ENCODE measurements at places on chromosomes 16 and 17. TPM values are rescaled to one million over a fixed set of nuclear protein-coding genes. Genes with fewer than 3 reads are reported as not detected.

DNA sequence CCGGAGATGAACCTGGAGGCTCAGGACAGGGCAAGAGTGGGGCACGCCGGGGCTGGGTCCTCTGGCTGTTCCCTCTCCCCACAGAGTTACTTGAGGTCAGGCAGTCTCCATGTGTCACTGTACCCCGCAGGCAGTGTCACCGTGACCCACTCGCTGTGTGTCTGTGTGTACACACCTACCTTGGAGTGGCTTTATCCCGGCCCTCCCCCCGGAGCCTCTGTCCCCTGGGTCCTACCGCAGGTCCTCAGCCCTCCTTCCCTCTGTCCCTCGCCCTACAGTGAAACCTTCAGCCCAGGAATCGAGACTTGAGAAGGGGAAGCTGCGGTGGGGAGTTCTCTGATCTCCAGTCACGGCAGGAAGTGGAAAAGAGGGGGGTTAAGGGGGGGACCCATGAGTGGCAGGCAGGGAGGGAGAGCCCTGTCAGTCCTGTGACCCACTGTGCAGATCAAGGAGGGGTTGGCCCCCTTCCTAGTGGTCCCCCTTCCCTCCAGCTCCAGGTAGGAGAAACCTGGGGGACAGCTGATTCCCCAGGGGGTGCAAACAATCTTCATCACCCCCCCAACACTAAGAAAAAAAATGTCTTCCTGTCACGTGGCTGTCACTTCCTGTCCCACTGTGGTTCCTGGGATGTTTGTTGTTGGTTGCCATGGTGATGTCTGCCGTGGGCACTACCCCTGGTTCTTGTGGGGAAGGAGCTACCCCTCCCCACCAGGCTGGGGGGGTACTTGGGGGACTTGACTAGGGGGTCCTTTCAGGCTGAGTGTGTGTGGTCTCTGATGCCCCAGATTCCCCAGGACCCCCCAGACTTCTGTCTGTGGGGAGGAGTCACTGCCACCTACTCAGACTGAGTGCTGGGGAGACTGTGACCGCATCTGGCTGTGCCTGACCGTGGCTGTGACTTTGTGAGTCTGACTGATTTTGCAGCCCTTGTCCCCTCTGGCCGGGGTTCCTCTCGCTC, 13.7 kb downstream of the RARA start:
- DNase-seq: no peak

ZNF205 gene
- total RNA-seq: 14.8 TPM

DNA sequence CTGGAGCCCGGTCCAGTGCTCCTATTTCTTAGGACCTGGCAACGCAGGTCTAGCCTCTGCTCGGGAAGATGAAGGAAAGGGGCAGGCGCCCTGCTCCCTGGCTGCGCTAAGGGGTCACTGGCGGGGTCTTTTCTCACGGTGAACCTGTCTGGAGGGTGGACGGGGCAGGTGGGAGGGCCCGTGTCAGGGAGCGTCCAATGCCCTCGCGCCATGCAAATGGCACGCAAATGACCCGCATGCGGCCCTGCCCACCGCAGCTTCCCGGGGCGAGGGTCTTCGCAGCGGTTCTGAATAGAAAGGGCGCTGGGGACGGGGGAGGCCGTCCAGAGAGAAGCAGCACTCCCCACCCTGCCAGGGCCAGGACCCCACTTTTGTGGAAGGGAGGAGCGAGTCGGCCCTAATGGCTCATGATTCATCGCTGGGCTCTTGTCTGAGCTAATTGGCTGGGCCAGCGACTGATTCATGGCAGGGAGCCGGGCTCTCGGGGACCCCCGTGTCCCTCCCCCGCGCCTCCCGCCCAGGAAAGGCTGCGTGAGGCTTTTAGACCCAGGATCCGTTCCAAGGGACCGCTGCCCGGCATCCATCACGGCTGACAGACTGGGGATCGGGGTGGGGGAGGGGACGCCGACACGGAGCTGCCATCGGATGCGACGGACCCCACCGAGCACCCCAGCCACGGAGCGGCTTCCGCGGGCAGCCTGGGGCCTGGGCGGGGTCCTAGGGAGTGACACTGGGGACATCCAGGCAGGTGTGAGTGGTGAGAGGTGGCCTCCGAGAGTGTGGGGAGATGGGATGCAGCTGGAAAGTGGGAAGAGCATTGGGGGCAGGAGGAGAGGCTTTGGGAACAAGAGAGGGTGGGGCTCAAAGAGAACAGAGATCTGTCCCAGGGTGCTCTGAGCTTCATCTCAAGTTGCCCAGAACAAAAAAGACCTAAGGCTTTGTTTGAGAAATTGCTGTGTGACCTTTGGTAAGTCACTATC, 25.0 kb upstream of the NGFR start:
- DNase-seq: no peak

- no peak for DNase-seq
Measured at GRCh38 chr17:63440770-63441335, 5.3 kb downstream of the CYB561 start.

GRCh38 chr17:48985436-48986245, 11.5 kb upstream of the IGF2BP1 start:
- peak; percentile 74 for DNase-seq

MTMR4 gene
- 47.4 TPM for total RNA-seq

DNA sequence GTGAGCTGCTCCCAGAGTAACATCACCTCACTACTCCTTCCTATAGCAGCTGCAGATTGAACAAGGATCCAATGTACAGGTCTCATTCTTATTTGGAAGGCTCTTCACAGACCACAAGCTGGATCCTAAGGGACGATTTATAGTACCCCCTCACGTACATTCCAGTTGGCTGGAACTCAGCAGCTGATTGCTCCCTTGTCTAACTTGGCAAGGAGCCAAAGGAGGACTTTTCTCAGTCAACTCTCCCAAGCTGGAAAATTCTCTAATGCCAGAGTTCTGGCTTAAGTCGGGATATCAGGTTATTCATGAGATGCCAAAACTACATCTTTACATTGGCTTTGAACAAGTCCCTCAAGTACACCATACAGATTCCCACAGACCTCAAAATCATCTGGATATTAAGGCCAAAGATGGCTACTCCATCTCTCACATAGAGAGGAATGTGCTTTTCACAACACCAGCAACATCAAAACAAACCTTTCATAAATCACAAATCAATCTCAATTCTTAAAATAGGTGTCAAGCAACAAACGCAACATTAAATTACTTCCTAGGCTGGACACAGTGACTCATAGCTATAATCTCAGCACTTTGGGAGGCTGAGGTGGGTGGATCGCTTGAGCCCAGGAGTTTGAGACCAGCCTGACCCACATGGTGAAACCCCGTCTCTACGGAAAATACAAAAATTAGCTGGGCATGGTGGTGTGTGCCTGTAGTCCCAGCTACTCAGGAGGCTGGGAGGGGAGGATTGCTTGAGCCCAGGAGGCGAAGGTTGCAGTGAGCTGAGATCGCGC, 39.3 kb downstream of the SMG6 start:
- no peak for DNase-seq

TEKT1 gene
- total RNA-seq: not detected

GRCh38 chr16:89354325-89354724, 136.0 kb downstream of the ANKRD11 start:
- no peak for DNase-seq

GSG1L gene
- total RNA-seq: not detected

DNA sequence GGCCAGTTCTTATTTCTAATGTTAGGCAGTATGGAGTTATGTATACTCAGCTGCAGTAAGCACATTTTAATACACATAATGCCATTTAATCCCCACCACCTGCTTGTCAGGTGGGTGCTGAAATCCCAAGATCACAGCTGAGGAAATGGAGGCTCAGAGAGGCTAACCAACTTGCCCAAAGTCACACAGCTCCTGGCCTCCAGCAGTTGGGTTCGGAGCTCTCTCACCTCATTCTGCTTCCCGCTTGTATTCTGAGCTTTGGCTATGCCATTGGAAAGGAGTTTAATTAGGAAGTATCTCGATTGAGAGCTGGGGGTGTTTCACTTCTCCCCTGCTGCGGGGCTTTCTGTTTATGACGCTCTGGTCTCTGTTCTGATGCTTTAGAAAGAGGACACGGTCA, 72.6 kb upstream of the CACNG5 start:
- DNase-seq: no peak

PRAC2 gene
- total RNA-seq: not detected

DNA sequence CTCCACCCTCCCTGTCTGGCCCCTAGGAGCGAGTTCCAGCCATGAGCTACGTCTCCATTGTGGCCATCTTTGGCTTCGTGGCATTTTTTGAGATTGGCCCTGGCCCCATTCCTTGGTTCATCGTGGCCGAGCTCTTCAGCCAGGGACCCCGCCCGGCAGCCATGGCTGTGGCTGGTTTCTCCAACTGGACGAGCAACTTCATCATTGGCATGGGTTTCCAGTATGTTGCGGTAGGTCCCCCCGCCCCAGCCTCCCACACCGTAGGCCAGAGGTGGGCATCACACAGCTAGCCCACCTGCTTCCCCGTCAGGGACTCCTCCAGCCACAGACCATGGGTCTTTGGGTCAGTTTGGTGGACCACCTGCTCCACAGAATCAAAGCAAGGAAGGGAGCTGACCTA, 4.2 kb downstream of the SLC2A4 start:
- DNase-seq: no peak

EMP2 gene
- 5.9 TPM for total RNA-seq

GRCh38 chr16:10343124-10343760, 42.6 kb upstream of the ATF7IP2 start:
- DNase-seq: no peak

GRCh38 chr17:44070455-44071197, at the start of gene G6PC3:
TSS of gene G6PC3 (plus strand) at chr17:44070735. CDS start at chr17:44070966, 231 bp downstream.
- DNase-seq: peak; percentile 98

TRPV2 gene
- 1.3 TPM for total RNA-seq

- DNase-seq: no peak
Measured at GRCh38 chr17:10041287-10041612, 136.2 kb upstream of the RCVRN start.

DNA sequence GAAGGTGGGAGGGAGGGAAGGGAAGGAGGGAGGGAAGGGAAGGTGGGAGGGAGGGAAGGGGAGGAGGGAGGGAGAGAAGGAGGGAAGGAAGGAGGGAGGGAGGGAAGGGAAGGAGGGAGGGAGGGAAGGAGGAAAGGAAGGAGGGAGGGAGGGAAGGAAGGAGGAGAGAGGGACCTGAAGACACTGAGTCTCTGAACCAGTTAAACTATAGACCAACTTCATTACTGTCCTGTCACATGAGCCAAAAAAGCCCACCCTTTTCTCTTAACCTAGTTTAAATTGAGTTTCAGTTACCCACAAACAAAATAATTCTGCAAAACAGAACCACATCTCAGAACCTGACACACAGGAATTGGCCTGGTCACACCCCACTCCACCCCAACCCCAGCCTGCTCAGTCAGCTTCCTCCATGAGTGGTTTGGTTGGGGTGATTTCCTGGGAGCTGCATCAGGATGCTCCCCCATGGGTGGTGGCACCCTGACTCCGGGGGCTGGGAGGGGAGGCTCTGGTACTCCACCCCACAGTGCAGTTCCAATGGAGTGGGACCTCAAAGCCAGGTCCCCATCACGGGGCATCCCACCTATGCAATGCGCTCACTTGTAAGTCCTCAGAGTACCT, 4.7 kb upstream of the PRR29 start:
- no peak for DNase-seq

DNA sequence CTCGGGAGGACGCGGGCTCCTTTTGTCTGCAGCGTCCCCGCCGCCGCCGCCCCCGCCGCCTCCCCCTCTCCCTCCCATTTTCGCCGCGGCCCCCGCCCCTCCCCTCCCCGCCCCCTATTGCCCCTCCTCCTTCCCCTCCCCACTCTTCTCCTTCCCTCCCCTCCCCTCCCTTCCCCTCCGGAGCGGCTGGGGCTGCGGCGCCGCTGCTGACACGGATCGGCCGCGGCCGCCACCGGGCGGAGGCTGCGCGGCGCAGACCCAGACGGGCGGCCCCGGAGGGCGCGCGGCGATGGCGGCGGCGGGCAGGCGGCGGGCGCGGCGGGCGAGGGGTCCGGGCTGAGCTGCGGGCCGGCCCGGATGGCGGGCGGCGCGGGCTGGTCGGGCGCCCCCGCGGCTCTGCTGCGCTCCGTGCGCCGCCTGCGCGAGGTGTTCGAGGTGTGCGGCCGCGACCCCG, at the start of gene RAB11FIP4:
Gene RAB11FIP4, plus strand, starts transcription at position 180 of the 454 bp plus-strand sequence. Its CDS starts 178 bp downstream, at position 358.
- DNase-seq: peak; percentile 78

GRCh38 chr17:16353317-16354174, at the start of gene CENPV:
TSS of gene CENPV (minus strand) at chr17:16353469. CDS start at chr17:16353436, 33 bp downstream.
- DNase-seq: no peak

PERCC1 gene
- not detected for total RNA-seq

SLC2A4 gene
- 0.63 TPM for total RNA-seq

GRCh38 chr17:34614698-34615097, 35.3 kb downstream of the TMEM132E start:
- DNase-seq: no peak

MMP2 gene
- 452 TPM for total RNA-seq

EXOC3L1 gene
- not detected for total RNA-seq

DNA sequence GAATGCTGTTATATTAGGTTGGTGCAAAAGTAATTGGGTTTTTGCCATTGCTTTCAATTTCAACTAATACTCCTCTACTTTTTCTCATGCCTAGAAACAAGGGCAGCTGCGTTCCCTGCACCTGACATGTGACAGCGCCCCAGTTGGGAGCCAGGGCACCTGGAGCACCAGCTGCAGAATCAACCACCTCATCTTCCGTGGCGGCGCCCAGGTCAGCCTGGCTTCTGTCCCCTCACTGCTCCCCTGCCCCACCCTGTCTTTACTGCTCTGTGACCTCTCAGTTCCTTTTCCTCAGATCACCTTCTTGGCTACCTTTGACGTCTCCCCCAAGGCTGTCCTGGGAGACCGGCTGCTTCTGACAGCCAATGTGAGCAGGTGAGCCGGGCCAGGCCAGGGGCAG, 16.4 kb upstream of the ITGAD start:
- DNase-seq: no peak

DNA sequence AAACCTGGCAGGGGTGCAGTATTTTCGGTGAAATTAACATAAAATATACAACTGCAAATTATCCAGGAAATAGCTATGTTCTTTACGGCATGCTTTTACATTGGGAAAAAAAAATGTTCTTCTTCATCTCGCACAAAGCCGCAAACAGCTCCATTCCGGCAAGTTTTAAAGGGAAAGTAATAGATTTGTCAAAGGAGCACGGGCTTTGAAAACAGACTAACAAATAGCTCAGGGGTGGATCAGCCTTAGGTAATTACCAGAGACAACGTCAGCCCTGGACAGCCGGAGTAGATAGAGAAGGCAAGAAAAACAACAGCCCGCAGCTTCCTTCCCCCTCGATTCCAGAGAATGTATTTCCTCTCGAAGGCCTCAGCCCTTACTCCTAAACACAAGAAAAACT, 222.5 kb downstream of the C16orf78 start:
- peak; percentile 21 for DNase-seq

TMEM235 gene
- total RNA-seq: not detected

GRCh38 chr16:11627822-11628457, 40.3 kb upstream of the SNN start:
- no peak for DNase-seq

TRAPPC1 gene
- total RNA-seq: 127 TPM

GRCh38 chr16:68351991-68352431, 41.2 kb downstream of the PRMT7 start:
- DNase-seq: no peak

TUBG2 gene
- 33.3 TPM for total RNA-seq

DNA sequence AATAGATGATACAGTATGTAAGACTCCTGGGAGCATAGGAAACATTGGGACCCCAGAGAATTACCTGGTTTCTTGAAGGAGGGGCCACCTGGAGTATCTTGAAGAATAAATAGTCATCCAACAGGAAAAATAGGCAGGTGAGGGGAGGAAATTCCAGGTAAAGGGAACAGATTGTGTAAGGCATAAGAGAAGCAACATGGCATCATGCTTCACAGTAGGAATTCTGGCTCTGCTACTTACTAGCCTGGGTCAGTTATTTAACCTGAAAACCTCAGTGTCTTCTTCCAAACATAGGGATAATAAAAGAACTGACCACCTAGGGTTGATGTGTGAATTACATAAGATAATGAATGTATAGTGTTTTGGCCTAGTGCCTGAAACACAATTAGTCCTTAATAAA, 122.1 kb downstream of the CA10 start:
- DNase-seq: no peak

- DNase-seq: no peak
Measured at GRCh38 chr17:50364061-50364458, 8.9 kb downstream of the MRPL27 start.
